Activated B cell treated with CpG ODN at 0.5 μM for 24 hours (primary cell): ENCODE measurements at places on chromosomes 6 and 20. TPM values are rescaled to one million over a fixed set of nuclear protein-coding genes. Genes with fewer than 3 reads are reported as not detected.

GRCh38 chr20:24751551-24751950, 197.5 kb upstream of the CST7 start:
- H3K36me3 ChIP-seq, result no peaks in the 10 kb centered on the region
- no peak for DNase-seq
- H3K27me3 ChIP-seq, result no peaks in the 10 kb centered on the region
- no peak overlapping the region for H3K27ac ChIP-seq
- H3K4me3 ChIP-seq, result no peak overlapping the region

GRCh38 chr6:151390851-151391470, 398 bp downstream of the ZBTB2 start:
- peak overlapping the region; percentile 91 for H3K4me3 ChIP-seq
- no peaks in the 10 kb centered on the region for H3K27me3 ChIP-seq
- peak; percentile 74 for DNase-seq
- H3K27ac ChIP-seq, result peak overlapping the region; percentile 96
- H3K4me1 ChIP-seq, result peaks cover 55% of the 10 kb centered on the region

DNA sequence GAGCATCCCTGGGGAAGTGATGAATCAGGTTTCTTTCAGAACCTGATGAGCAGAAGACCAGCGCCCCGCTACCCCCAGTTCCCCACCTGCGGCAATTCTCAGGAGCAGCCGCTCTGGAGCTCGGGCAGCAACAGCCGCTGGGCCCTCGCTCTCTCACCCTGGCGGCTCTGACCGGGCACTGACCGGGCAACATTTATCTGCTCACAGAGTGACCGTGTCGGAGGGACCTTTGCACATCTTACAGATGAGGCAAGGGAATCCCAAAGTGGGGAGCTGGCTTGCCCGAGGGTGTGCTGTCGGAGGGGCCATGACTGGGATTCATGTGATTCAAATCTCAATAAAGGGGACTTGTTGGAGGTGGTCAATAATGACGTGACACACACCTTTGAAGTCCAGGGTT, 26.2 kb upstream of the KCNK16 start:
- H3K4me3 ChIP-seq, result no peak overlapping the region
- DNase-seq, result no peak

DNA sequence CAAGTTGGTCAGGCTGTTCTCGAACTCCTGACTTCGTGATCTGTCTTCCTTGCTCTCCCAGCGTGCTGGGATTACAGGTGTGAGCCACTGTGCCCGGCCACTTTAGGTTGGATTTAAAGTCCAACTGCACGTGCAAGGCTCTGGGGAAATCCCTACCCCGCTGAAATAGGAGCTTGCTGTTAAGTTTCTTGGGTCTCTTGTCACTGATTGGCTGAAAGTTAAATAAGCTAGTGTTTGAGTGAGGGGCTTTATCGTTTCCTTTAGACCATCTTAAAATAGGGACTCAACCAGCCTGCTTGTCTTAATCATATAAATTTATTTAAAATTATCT, 11.1 kb upstream of the SERINC1 start:
- no peaks in the 10 kb centered on the region for H3K27me3 ChIP-seq
- no peak for DNase-seq
- H3K4me1 ChIP-seq, result peaks cover 6% of the 10 kb centered on the region
- H3K4me3 ChIP-seq, result no peak overlapping the region
- no peak overlapping the region for H3K27ac ChIP-seq
- no peaks in the 10 kb centered on the region for H3K36me3 ChIP-seq

- no peaks in the 10 kb centered on the region for H3K27me3 ChIP-seq
- H3K27ac ChIP-seq, result no peak overlapping the region
- DNase-seq, result no peak
- H3K4me1 ChIP-seq, result no peaks in the 10 kb centered on the region
- H3K36me3 ChIP-seq, result no peaks in the 10 kb centered on the region
Measured at GRCh38 chr6:19603721-19604120, 233.4 kb upstream of the ID4 start.

DNA sequence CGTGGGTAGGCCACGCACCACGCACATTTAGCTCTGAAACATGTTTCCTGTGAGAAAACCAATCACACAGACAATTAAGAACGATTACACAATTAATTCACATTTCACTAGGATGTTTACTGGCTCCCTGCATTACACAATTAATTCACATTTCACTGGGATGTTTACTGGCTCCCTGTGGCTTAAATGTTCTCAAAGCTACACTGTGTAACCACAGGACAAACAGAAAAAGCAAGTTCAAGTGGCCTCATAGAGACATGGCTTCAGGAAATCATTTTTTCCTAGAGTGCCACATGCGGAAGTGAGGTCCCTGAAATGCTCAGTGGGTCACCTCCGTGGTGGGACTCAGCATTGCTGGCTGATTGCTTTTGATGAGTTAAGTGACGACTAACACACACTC, 61.7 kb upstream of the XRN2 start:
- no peak for DNase-seq
- H3K27ac ChIP-seq, result no peak overlapping the region
- no peak overlapping the region for H3K4me3 ChIP-seq
- H3K4me1 ChIP-seq, result no peaks in the 10 kb centered on the region
- no peaks in the 10 kb centered on the region for H3K27me3 ChIP-seq

DNA sequence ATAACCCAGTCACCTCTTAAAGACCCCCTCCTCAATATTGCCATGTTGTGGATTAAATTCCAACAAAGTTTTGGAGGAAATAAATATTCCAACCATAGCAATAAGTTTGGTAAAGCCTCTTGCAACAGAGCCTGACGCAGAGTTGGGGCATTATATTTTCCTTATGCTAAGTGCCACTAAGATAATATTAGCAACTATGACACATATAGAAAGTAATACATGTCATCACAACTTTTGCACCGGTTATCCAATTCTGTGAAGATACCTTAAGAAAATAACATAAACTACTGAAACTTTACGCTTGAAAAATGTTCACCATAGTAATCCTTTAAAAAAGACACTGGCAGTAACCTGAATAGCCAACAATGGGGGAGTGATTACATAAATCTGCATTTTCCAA, 52.2 kb upstream of the TRERF1 start:
- no peak for DNase-seq
- H3K36me3 ChIP-seq, result no peaks in the 10 kb centered on the region
- peaks cover 3% of the 10 kb centered on the region for H3K27me3 ChIP-seq
- no peak overlapping the region for H3K4me3 ChIP-seq
- peaks cover 29% of the 10 kb centered on the region for H3K4me1 ChIP-seq

DNA sequence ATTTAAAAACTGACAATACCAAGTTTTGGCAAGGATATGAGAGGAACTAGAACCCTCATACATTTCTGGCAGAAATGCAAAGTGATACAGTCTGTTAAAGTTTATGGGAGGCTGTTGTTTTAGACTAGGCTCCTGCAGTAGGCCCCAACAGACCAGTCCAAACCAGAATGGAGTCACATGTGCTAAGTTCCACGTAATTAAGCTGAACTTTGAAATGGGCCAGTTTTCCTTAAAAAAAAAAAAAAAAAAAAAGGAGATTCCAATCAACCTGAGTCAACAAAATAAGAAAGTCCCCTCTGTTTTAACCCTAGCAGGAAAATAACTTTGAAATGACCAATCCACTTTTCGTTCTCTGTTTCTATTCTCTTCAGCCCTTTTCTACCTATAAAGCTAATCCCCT, 26.5 kb downstream of the IL17F start:
- no peak for DNase-seq
- H3K36me3 ChIP-seq, result no peaks in the 10 kb centered on the region
- H3K4me3 ChIP-seq, result no peak overlapping the region
- no peaks in the 10 kb centered on the region for H3K4me1 ChIP-seq

- H3K27me3 ChIP-seq, result peaks cover 3% of the 10 kb centered on the region
- no peak overlapping the region for H3K27ac ChIP-seq
- no peak for DNase-seq
- H3K4me3 ChIP-seq, result no peak overlapping the region
Measured at GRCh38 chr20:9407805-9408421, 106.5 kb upstream of the LAMP5 start.

GRCh38 chr6:13664703-13665352, 46.8 kb downstream of the RANBP9 start:
- DNase-seq, result no peak
- peaks cover 82% of the 10 kb centered on the region for H3K4me1 ChIP-seq
- H3K36me3 ChIP-seq, result peaks cover 4% of the 10 kb centered on the region

DNA sequence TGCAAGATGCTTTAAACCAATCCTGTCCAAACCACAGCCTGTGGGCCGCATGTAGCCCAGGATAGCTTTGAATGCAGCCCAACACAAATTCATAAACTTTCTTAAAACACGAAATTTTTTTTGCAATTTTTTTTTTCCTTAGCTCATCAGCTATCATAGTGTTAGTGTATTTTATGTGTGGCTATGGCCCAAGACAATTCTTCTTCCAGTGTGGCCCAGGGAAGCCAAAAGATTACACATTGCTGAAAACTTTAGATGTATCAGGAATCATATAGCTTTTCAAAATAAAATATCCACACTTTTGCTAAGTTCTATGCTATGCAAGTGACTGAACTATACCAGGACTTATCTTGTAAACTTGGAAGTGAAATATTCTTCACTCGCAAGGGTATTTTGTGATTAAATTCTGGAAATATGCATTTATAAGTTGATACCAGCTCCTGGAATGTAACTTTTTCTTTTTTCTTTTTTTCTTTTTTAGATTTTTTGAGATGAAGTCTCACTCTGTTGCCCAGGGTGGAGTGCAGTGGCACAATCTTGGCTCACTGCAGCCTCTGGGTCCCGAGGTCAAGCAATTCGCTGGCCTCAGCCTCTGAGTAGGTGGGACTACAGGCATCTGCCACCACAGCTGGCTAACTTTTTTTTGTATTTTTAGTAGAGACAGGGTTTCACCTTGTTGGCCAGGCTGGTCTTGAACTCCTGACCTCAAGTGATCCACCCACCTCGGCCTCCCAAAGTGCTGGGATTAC, 49.8 kb downstream of the MTHFD1L start:
- H3K27me3 ChIP-seq, result no peaks in the 10 kb centered on the region
- DNase-seq, result no peak
- H3K4me1 ChIP-seq, result no peaks in the 10 kb centered on the region
- H3K4me3 ChIP-seq, result no peak overlapping the region
- H3K27ac ChIP-seq, result no peak overlapping the region

GRCh38 chr20:21517566-21518277, 3.9 kb upstream of the NKX2-2 start:
- no peak for DNase-seq
- no peaks in the 10 kb centered on the region for H3K36me3 ChIP-seq
- H3K27me3 ChIP-seq, result peaks cover 60% of the 10 kb centered on the region
- H3K4me1 ChIP-seq, result peaks cover 13% of the 10 kb centered on the region
- no peak overlapping the region for H3K27ac ChIP-seq

DNA sequence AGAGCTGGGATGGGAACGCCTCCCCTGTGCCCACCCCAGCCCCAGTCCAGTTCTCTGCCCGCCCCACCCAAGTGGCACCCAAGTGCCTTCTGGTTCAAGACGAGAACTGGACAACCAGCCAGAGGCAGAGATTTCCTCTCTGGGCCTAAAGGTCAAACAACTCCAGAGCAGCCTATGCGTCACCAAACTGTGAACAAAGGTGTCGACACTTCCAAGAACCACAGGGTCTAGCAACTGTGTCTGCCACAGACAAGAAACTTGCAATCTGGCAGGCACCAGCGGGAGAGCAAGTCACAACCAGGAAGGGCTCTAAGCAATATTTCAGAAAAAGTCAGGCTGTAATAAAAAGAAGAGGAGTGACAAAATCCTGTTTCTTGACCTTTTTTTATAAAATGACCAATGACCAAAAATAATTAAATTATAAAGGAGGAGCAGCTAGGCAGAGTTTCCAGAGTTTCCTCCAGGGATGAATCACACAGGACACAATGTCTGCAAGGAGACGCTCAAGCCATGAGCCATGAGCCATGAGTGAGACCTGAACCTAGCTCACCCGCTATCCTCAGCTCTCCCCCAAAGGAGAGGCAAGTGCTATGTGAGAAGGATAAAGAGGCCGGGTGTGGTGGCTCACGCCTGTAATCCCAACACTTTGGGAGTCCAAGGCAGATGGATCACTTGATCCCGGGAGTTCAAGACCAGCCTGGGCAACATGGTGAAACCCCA, 11.1 kb downstream of the EDEM2 start:
- no peak overlapping the region for H3K27ac ChIP-seq
- DNase-seq, result no peak
- peaks cover 2% of the 10 kb centered on the region for H3K4me1 ChIP-seq
- peaks cover 82% of the 10 kb centered on the region for H3K36me3 ChIP-seq
- no peak overlapping the region for H3K4me3 ChIP-seq

DNA sequence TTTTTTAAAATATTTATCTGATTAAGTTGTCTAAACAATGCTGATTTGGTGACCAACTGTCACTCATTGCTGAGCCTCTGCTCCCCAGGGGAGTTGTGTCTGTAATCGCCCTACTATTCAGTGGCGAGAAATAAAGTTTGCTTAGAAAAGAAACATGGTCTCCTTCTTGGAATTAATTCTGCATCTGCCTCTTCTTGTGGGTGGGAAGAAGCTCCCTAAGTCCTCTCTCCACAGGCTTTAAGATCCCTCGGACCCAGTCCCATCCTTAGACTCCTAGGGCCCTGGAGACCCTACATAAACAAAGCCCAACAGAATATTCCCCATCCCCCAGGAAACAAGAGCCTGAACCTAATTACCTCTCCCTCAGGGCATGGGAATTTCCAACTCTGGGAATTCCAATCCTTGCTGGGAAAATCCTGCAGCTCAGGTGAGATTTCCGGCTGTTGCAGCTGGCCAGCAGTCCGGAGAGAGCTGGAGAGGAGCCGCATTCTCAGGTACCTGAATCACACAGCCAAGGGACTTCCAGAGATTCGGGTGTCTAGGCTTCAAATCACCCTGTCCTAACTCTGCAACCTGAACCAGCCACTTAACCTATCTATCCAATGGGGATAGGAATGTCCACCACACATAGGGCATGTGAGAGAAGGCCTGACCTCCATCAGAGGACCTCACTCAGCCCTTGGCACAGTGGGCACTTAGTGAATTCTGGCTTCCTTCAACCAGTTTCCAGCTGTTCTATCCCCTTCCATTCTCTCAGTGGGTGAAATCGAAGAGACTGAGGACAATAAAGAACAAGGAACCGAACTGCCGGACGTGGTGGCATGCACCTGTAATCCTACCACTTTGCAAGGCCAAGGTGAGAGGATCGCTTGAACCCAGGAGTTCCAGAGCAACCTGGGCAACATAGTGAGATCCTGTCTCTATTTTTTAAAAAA, 3.1 kb downstream of the TNF start:
- DNase-seq, result no peak
- H3K27ac ChIP-seq, result peak overlapping the region; percentile 94
- peaks cover 83% of the 10 kb centered on the region for H3K4me1 ChIP-seq
- H3K36me3 ChIP-seq, result peaks cover 63% of the 10 kb centered on the region

DNA sequence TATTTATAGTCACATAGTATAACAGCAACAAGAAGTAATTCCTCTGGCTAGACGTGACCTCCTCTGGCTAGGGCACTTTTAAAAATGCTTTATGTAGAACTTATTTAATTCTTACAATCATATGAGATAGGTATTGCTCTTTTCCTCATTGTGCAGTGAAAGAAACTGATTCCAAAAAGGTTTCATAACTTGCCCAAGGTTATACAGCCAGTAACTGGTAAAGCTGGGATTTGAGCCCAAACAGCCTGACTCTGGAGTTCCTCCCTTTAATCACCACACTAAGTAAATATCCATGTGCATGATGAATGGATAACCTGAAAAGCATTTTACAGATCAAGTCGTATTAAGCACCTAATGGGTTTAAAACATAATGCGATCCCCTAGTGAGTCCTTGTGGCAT, 214.6 kb downstream of the PRL start:
- H3K4me3 ChIP-seq, result no peak overlapping the region
- no peaks in the 10 kb centered on the region for H3K36me3 ChIP-seq
- no peak overlapping the region for H3K27ac ChIP-seq
- H3K4me1 ChIP-seq, result no peaks in the 10 kb centered on the region

FOXQ1 gene
- total RNA-seq, result not detected in 2 replicates
